Subcutaneous preadipocyte (primary cell): ENCODE measurements at places on chromosomes 6 and 20. TPM values are rescaled to one million over a fixed set of nuclear protein-coding genes. Genes with fewer than 3 reads are reported as not detected.

Gene CD93
- total RNA-seq: under 0.01 TPM in 1 of 2 replicates, not detected in the other

Gene EPPIN
- not detected in 2 replicates for total RNA-seq

Gene GGTLC1
- total RNA-seq: not detected in 2 replicates

Gene CCM2L
- total RNA-seq: not detected in 2 replicates

Gene ZNF133
- 11.1 and 17.3 TPM in 2 replicates for total RNA-seq

Gene LYRM2
- 18.0 and 23.7 TPM in 2 replicates for total RNA-seq

Gene FOXP4
- total RNA-seq: 1.1 and 2.0 TPM in 2 replicates

Gene EYA2
- total RNA-seq: 0.37 TPM in 1 of 2 replicates, not detected in the other

Gene BAK1
- 10.3 and 15.2 TPM in 2 replicates for total RNA-seq

Gene TRIM40
- total RNA-seq: not detected in 2 replicates

Gene C6orf141
- total RNA-seq: 1.5 and 6.5 TPM in 2 replicates

Gene SLC17A2
- not detected in 2 replicates for total RNA-seq

Gene FNDC1
- total RNA-seq: 0.20 and 0.37 TPM in 2 replicates

Gene DDX27
- total RNA-seq: 36.4 and 40.3 TPM in 2 replicates

Gene TMEM170B
- total RNA-seq: 2.6 and 2.9 TPM in 2 replicates

Gene FKBP1C
- total RNA-seq: 1.5 and 1.6 TPM in 2 replicates

Gene CLDN20
- not detected in 2 replicates for total RNA-seq

Gene SCGN
- total RNA-seq: under 0.01 TPM in 1 of 2 replicates, not detected in the other

Gene C20orf144
- total RNA-seq: 0.20 TPM in 1 of 2 replicates, not detected in the other

Gene JPH2
- total RNA-seq: under 0.01 and 0.20 TPM in 2 replicates

Gene XKR7
- total RNA-seq: not detected in 2 replicates

Gene STMND1
- total RNA-seq: not detected in 2 replicates

Gene NTSR1
- 0.37 and 13.1 TPM in 2 replicates for total RNA-seq

Gene SNAP25
- total RNA-seq: under 0.01 and 4.5 TPM in 2 replicates

Gene TREM2
- not detected in 2 replicates for total RNA-seq

Gene MAS1
- not detected in 2 replicates for total RNA-seq
